AG10803 (cell line): ENCODE measurements at places on chromosomes 3 and 15.

GRCh38 chr3:149186219-149186618 is 35.4 kb downstream of the CP start:
- no peak for DNase-seq

GRCh38 chr15:27955087-27955486 is 144.0 kb downstream of the OCA2 start:
- no peak for DNase-seq

DNA sequence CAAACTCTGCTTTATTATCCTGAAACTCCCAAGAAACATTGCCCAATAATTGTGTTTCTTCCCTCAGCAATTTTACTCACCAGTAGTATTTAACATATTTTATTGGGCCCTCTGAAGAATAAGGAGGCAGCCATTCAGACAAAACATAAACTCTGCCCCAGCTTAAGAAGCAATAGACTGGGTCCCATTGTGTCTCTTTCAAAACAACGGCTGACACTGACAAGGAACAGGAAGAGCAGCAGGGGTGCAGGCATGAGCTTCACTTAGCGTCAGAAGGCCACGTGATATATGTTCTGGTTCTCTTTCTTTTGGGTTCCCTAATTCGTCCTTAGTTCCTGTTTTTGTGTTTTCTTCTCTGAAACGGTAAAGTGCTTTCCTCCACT is 242.3 kb downstream of the FHIT start:
- no peak for DNase-seq

DNA sequence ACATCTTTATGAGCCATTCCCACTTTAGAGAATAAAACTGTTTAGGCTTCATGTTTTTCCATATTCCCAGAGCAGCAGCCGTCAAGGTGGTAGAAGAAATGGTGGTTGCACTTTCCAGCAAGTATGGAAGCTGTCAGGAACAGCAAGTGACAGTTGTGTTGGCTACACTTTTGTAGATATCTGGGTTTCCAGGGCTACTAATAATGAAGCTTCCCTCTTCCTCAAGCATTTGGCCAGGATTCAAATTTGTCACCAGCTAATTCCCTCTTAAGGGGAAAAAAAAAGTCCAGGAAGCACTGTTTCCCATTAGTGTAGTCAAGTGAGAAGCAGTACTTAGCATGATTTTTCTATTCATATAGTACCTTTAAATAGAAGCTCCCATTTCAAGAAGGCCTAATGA is 252.8 kb downstream of the IGSF11 start:
- DNase-seq: no peak

GRCh38 chr3:48397767-48398681 is 26.0 kb downstream of the FBXW12 start:
- DNase-seq: no peak

DNA sequence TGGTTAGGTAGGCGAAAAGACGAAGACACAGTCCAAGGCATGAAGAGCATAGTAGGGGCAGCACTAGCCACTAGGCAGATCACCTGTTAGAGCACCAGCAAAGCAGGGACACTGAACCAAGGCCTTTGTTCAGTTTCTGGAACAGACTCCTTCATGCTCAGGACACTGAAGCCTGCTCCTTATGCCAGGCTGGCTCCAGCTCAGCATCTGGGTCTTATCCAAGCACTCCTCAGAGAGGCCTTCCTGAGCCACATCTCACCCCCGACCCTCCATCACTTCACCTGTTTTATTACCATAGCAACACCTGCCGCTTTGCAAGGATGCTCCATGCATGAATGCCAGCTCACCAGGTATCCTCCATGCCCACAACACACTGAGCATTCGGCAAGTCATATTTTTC is 206.3 kb upstream of the CHRNA7 start:
- DNase-seq: no peak

- no peak for DNase-seq
These were observed 39.6 kb downstream of the TLE3 start for GRCh38 chr15:70057931-70058641.

DNA sequence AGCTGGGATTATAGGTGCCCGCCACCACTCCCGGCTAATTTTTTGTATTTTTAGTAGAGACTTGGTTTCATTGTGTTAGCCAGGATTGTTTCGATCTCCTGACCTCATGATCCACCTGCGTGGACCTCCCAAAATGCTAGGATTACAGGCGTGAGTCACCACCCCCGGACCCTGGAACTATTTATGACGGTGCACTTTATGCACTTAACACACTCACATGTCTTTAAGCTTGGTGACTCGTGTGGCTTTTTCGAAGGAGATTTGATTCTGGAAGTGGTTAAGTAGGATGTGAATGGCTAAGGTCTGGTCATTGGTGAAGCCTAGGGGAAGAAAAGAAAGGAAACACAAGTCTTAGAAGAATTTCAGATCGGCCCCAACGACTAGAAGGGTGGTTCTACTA is 20.3 kb downstream of the BBS4 start:
- DNase-seq: no peak

DNA sequence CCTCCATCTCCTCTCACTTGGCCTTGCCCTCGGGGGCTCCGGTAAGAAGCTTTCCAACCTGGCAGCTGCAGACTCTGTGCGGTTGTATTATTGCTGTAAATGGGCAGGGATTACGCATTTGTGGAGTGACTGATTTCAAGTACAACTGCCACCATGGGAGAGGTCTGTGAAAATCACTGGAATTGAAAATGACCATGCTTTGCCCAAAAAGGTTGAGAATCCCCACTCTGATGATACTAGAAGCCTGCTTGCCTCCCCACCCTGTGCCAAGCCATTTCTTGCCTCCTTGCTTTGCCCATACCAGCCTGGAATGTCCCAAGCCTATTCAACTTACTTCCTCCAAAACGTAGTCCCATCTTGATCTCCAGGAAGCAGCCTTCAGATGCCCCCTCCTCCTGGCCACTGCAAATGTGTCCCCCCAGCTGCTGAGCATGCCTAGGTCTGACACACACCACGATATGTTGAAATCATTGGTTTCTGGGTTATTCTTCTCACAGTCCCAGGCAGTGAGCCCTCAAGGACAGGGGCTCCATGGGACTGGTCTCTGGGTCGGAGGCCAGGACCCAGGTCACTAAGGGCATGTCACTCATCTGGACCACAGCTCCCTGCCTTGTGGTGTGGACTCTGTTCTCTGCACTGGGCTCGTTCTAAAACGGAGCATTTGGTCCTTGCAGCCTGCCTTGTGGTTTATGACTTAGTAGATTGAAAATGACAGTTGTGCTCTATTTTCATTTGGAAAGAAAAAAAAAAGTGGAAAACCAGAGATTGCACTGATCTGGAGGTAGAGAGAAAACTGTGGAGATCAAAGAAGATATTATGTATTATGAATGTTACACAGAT is 42.9 kb downstream of the SMAD3 start:
- peak; percentile 69 for DNase-seq

DNA sequence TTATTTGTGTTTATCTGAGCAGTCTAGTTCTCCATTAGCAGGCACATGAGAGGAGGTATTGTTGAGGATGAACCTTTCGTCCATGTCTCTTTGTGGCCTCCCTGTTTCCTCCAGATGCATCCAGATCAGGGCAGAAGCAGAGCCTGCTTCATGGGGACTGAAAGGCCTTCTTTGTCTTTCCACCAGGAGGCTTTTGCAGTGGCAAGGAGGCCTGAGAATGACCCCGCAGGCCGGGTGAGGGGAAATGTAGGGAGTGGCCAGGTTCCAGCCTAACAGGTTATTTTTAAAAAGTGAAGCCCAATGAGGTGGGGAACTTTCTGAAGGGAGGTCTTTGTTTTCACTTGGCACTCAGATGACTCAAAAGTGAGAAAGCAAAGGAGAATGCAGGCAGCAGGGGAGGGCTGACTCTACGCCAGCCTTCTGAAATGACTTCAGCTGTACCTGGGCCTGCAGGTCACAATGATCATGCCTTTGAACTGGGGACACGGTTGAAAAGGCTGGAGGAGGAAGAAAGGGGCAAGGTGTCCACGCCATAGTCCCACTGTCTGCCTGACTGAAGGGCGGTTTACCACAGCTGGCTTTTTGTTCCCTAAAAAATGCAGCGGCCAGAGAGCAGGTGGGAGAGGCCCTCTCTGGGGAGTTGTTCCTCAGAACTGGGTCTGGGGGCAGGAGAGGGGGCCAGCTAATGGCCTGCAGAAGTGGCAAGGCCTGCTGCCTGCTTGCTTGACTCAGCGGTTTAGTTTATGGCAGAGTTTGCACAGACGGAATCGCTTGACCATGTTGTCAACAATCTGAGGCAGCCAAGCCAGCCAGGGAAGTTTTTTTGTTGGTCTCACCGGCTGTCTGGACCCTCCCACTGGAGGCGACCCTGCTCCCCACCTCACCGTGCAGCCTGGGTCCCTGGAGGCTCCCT is 28.7 kb downstream of the CMTM7 start:
- DNase-seq: no peak

DNA sequence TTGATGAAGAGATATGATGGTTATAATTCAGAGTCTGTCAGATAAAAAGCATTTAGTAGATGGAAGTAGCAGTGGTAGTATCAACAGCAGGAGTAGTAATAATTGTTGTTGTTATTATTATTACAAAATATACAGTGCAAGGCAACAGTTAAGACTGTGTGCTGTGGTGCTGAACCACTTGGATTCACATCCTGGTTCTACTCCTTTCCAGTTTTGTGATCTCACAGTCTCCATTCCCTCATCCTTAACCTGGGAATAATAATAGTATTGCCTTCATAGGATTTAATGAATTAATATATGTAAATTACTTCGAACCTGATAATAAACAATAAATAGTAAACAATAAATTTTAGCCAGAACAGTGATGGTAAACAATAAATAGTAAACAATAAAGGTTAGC is 37.1 kb upstream of the TSC22D2 start:
- DNase-seq: peak; percentile 33

- DNase-seq: no peak
These were observed 15.1 kb upstream of the BNIP2 start for GRCh38 chr15:59703979-59704796.

- DNase-seq: no peak
These were observed 205.1 kb downstream of the ITPR1 start for GRCh38 chr3:4698125-4698821.

GRCh38 chr3:42803414-42804105 is 730 bp downstream of the HIGD1A start:
- DNase-seq: no peak

DNA sequence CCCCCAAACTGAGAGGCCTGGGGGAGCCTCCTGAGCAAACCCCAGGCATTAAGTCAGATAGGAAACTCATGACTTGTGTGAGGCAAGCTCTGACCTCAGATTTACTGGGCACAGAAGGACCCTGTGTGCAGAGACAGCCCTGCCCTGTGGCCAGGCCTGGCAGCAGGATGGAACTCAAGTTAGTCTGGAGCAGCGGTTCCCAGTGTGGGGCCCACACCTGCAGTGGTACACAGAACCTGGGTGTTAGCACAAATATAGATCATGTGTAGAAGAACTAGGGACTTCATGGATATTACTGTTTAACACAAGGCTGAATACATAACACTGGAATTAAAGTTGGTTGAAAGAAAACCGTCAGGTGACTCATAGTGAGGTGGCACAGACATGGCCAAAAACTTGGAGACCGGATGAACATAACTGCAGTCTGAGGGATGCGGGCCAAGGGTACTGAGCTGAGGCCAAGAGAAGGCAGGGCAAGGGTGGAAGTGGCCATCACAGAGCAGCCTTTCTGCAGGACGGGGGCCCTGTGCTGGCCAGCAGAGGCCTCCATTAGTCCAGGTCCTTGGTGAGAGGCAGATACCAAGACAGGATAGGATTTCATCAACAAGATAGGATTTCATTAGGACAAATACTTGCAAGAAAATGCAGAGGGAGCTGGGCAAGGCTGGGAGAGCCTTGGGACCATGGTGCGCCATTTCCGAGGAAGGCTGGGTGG is 40.9 kb downstream of the IRAK2 start:
- DNase-seq: peak; percentile 89

- DNase-seq: peak; percentile 65
These were observed 13.8 kb upstream of the MUSTN1 start for GRCh38 chr3:52848617-52849016.

- no peak for DNase-seq
These were observed 175.8 kb upstream of the DPH6 start for GRCh38 chr15:35721751-35722150.

DNA sequence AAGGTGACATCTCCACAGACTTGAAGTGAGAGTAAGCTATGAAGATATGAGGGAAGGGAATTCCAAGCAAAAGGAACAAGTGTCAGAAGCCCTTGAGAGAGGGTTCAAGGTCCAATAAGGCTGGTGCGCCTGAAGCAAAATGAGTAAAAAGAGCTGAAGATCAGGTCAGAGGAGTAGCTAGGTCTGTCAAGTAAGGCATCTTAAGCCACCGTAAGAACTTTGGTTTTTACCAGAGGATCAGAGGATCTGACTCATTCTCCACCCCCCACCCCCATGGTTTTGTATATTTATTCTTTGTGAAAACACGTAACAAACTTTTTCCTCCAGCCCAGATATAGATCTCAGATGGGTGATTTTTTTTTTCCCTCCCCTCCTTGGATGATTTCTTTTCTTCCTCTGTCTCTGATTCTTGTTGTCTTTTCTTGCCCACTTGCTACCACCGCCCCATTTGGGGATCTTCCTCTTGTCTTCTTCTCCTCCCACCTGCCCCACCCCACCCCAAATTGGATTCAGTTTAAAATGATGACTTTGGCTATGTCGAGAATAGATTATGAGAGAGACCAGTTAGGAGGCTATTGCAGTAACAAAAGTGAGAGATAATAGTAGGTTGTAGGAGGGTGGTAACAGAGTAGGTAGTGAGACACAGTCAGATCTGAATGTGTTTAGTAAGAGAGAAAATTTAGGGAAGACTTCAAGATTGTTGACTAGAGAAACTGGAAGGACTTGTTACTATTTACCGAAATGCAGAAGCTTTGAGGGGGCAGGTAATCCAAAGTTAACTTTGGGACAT is 6.1 kb downstream of the TRMT10C start:
- DNase-seq: no peak

DNA sequence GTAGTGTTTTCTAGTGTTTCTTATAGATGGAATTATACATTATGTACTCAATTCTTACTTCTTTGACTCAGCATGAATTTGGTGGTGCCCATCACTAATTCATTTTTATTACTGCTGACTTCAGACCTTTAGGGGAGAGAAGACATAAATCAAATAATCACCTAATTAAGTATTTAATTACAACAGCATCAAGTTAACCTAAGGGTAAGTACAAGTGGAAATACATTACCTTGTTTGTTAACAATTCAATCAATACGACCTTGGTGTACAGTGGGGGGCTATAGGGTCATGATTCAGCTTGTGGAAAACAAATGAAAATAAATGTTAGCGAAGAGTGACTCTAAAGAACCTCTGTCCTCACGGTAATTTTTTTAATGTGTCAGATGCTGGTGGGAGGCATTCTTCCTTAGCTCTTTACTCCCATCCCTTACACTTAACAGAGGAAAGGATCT is 538 bp upstream of the CAPN7 start:
- DNase-seq: no peak

DNA sequence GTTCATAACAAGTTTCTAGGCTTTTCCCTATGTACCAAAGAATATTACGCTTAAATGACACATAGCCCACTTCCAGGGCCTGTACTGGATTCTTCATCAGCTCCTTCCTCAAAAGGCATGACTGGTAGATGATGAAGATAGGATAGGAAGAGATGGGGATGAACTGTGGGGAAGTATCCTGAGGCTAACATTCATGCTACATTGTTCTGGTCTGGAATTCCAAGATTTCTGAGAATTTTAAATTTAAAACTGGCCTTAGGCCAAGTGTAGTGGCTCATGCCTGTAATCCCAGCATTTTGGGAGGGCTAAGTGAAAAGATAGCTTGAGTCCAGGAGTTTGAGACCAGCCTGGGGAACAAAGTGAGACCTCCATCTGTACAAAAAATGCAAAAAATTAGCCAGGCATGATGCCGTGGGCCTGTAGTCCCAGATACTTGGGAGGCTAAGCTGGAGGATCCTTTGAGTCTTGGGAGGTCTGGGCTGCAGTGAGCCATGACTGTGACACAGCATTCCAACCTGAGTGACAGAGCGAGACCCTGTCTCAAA is 160.1 kb upstream of the PLAAT1 start:
- DNase-seq: no peak

GRCh38 chr3:123341-123740 is 73.2 kb upstream of the CHL1 start:
- DNase-seq: no peak
